ENCODE measurements at places on chromosomes 7 and 10. TPM values are rescaled to one million over a fixed set of nuclear protein-coding genes. Genes with fewer than 3 reads are reported as not detected.

The SPDYE2 gene
- not detected for total RNA-seq

The ITGA8 gene
- total RNA-seq, result 0.25 TPM

The TRIM56 gene
- 14.4 TPM for total RNA-seq

The EPO gene
- total RNA-seq, result not detected

The UNCX gene
- total RNA-seq, result not detected

The GPR85 gene
- 0.13 TPM for total RNA-seq

The NANOS1 gene
- 0.16 TPM for total RNA-seq

The BMPER gene
- total RNA-seq, result 0.16 TPM

Measured in bladder microvascular endothelial cell (primary cell).